ENCODE measurements at places on chromosomes 13 and 19.

- no peak for DNase-seq
Observed at GRCh38 chr19:12891553-12892021, 627 bp downstream of the GCDH start.

DNA sequence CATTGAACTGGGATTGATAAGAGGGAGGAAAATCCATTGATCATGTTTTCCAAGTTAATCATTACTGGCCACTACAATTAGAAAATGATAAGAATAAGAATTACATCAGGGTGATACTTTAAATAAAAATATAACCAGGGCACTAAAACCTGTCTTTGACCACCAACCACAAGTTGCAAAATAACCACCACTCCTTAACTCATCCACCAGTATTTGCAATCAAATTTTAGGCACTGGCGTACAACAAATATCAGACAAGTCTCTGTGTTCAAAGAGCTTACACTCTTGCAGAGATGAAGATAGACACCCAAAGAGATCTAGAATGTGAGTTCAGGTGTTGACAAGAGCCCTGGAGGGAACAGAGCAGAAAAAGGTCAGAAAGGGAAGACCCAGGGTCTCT is 514 bp downstream of the CEACAM3 start:
- no peak for DNase-seq

DNA sequence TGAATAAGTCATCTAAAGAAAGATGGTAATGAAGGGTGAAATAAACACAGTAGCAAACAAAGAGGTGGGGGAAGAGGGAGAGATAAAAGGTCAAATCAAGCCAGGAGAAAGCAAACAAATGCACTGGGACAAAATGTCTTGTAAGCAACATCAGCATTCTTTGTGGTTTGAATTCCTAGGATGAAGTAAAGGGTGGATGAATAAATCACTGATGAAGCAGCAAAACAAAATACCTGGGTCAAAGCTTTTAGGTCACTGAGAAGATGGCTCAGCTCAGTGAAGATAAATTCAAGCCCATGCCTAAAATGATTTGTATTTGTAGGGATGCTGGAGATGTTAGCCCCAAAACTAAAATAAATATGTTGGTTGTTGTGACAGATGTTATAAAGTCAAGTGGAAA is 86.5 kb upstream of the FBXL3 start:
- no peak for DNase-seq

DNA sequence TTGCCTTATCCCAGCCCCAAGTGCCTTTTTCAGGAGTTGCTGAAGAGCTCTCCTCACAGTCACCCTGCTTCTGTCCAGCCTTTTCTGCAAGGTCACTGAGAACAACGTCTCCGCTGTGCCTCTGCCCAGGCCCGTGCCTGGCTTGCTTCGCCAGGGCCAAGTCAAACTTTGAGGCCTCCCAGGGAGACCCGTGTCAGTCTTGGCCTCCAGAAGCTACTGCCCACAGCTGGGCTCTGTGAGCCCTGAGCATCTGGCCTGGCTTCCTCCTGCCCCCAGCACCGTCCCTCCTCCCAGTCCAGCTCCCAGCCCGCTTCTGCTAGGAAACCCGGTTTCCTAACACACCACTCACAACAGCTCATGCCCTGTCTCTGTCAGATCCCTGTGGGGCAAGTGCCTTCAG is 165.9 kb downstream of the TEX29 start:
- no peak for DNase-seq

DNA sequence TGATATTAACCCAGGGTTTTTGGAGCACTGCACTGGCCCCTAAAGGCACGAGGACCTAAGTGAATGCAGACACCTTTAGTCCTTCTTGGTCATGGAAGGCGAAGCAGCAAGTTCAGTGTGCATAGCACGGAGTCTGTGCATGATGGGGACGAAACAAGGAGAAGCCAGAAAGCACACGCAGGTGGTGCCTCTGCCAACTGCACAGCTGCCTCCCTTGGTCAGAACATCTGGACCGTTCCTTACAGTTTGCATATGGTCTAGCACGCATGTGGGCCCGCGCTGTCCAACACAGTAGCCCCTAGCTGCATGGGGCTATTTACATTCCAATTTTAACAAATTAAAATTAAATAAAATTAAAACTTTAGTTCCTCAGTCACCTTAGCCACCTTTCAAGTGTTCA is 44.0 kb downstream of the FLT3 start:
- no peak for DNase-seq
